Esophagus muscularis mucosa (tissue), 4 donors: ENCODE measurements at places on chromosomes 6 and 20. TPM values are rescaled to one million over a fixed set of nuclear protein-coding genes. Genes with fewer than 3 reads are reported as not detected.

DNA sequence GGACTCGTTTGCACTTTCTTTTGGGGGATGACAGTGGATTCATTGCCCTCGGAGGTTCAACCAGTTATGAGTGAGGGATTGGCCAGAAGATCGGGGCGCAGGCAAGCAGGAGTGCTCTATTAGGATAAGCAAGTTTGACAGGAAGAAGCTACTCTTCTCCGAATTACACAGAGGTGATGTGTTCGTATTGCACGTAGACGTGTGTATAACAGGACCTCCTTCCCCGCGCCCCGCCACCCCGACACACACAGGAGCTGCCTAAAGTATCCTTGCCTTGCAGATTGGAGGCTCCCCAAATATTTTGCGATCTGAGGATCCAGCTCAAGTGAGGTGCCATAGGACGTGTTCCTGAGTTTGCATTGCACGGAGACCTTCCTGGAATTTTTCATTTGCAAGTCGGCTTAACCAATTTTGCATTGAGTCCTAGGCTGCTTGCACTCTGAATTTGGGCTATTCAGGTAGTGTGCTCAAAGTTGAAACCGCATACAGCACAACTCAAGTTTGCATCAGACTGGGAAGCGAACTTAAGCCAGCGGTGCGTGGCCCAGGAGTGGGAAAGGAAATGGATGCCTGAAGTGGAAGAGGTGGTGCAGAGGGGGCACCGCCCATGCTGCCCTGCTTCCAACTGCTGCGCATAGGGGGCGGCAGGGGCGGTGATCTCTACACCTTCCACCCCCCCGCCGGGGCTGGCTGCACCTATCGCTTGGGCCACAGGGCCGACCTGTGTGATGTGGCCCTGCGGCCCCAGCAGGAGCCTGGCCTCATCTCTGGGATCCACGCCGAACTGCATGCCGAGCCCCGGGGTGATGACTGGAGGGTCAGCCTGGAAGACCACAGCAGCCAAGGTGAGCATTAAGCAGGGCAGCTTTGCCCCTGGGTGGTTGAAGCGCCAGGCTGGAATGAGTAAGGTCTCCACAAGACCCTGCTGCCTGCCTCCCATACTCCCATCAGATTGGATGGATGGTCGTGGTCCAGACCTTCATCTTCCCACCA, 770 bp downstream of the TCF19 start:
- DNase-seq = no peak

DNA sequence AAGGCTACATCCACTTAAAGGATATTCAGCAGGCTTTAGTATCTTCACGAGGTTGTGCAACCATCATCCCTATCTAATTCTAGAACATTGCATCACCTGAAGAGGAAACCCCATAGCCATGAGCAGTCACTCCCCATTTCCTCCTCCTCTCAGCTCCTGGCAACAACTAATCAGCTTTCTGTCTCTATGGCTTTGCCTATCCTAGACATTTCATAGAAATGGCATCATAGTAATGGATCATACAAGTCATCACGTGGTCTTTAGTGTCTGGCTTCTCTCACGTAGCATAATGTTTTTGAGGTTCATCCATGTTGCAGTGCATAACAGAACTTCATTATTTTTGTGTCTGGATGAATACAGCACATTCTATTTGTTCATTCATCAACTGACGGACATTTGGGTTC, 20.5 kb downstream of the SNAI1 start:
- DNase-seq = no peak

DNA sequence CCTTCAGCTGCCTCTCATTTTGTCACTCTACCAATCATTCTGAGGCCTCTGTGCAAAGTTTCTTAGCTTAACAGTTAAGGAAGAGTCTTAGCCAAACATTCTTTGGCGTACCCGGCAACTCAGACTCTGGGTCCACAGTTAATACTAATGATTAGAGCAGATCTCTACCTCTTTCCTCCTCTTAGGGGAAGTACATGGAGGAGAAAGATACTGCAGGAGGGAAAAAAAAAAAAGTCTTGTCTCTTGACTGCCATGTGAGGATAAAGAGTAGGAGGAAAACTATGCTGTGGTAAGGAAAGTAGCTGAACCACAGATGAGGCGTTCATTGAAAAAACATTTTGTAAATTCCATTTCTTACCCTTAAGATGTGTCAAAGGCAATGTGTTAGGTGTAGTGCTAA, 44.0 kb upstream of the MARCKS start:
- DNase-seq = no peak

HLA-DOA gene
- 11.5 TPM for total RNA-seq

DNA sequence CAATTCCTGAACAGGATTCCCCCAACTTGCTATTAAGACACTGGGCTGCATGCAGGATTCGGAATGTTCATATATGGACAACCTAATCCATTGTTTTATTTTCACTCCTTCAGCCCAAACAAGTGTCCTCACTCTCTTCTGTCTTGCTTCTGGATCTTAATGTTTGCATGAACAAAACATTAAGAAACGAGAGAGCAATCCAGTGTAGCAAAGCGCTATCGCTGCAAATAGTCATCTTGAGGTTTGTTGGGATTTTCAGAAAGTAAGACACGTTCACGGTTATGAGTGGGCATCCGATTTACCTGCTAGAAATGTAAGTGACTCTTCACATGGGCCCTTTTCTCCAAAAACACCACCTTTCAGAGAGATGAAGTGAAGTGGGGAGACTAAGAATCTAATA, 156.4 kb downstream of the MBOAT1 start:
- DNase-seq = peak; percentile 75

PKIB gene
- total RNA-seq = 1.2 TPM

RBM24 gene
- total RNA-seq = 25.5 TPM

DNA sequence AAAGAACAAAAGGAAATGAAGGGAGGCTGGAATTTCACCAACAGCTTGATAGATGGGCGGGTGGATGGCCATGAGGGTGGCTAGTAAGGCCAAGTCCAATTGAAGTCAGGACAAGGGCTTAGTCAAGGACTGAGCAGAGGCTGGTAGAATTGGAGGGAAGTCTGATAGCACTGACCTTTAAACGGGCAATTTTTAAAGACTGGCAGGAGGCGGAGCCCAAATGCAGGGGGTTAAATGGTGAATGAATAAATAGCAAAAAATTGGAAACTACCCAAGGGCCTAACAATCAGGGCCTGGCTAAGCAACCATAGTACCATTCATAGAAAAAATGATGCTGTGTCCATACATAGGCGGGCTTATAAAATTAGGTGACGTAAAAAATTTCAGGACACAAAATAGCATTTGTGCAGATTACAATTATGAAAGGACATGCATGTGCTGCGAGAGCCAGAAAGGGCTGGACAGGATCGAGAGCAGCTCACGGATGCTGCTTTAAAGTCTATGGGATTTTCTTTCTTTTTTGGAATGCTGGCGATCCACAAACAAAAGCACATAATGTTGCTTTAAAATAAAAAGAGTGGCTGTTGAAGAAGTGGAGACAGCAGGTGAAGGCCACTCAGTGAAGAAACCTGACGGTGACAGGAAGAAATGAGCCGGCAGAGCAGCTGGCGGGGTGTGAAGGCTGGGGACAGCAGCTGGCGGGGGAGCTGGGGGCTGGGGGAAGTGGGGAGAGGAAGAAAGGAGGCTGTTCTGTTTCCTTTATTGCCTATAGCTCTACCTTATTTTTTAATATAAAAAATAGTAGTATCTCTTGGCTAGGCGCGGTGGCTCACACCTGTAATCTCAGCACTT, 42.8 kb upstream of the TAF8 start:
- no peak for DNase-seq

GPX5 gene
- not detected for total RNA-seq

DNA sequence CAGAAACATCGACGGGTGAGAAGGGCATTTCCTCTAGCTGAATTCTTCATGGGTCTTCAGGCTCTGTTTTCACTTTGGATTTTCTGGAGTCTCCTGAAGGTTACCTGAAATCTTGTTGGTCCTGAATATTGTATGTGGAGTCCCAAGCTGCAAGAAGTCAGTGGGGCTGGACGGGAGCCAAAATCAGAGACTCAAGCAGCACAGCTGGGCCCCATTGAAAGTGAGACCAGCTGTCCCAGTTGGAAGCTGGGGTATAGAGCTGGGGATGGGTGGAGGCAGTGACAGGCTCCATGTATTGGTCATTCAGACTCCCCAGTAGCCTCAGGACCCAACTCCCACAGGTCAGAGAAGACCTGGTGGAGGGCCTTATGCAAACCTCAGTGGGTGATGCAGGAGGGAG, 111.3 kb upstream of the MLN start:
- DNase-seq = no peak

DNA sequence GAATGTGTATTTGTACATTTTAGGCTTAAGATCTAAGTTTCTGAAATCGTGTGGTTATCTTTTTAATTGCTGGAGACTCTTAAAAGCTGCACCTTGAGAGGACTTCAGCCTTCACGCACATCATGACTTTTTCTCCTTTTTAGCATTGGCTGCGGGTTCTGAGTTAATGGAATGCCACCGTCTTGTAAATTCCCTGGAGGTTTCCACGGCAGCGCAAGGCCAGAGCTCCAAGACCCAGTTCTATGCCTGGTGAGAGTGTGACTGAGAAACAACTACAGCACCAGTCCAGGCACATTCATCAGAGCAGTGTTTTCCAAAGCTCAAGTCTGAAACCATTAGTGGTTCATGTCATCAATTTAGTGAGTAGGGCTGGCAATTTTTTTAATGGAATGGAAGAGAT, 23.0 kb downstream of the PRR18 start:
- DNase-seq = no peak

C6orf132 gene
- total RNA-seq = 2.1 TPM

DNA sequence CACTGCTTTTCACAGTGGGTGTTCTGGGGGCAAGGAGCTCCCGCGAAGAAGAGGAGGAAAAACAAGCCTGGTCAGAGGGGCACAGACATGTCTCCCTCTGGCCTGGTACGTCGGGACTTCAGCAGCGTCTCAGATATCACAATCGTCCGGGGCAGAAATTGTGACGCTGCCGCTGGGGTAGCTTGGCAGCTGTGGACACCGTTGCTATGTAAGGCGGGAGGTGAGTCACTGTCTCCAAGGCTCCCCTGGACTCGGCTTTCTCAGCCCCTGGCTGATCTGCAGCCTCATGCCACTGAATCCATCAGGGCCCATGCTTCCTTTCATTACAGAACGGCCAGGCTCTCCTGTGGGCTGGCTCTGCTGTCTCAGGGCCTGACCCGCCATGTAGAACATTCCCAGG, 98.7 kb downstream of the SULF2 start:
- DNase-seq = no peak

DNA sequence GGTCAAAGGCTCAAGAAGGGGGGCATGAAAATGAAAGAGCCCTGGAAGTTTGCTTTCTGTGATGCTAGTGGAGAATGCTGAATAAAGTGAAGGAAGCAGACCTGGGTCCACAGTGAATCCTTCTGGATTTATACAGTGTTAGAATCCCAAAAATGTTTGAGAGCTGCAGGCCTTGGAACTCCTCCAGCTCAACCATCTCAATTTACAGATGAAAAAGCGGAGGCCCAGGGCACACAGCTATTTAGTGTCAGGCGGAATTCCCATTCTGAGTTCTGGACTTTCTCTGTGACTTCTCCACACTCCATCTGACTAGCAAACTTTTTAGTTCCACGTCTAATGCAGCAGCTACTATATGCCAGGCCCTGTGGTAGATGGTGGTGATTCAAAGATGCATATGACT, 1.5 kb upstream of the PRSS35 start:
- no peak for DNase-seq

DNA sequence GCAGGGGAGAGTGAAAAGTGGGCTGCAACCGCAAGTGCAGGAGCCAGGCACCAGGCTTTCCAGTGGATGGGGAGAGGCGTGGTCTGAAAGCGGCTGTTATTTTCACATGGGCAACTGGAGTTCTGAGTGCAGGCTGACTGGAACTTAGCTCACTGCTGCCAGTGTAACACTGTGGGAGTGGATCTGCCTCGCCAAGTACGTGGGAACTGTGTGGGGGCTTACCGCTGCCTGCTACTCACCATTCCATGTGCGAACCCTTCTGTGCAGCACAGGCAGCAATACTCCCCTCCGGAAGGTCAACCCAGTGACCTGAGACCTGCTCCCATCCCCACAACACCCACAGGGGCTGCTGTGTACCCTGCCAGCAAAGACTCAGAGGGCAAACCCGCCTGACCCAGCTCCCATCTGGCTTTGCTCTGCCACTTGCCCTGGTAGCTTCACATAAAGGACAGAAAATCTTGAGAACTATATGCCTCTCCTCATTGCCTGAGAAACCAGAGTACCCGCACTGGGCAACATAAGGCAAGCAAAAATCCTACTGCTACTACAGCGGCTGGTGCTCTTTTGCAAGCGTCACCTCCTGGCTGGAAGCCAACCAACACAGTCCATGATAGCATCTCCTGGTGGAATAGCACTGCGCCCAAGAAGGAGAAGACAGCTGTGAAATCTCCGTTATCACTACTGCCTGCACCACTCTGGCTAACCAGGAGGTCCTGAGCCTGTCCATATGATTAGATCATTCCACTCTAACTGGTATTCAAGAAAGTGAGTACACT, 54.4 kb upstream of the SIRPG start:
- peak; percentile 68 for DNase-seq

DNA sequence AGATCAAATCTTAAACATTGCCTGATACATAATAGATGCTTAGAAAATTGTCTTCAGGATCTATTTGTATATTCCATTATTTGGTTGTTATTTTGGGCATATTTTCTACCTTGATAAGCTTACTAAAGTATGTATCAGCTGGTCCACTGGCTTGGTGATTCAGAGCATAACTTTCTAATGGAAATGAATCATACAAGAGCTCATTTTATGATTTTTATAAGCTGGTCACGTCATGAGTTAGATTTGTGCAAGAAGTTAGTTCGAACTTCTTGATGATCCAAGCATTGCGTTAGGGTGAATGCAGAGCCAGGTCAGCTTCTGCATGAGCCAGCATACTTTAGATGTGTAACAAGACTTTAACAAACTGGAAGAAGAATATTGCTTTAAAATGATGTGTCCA, 144.5 kb upstream of the FLRT3 start:
- DNase-seq = no peak

- no peak for DNase-seq
Observed at GRCh38 chr6:68572975-68573374, 62.1 kb upstream of the ADGRB3 start.

DNA sequence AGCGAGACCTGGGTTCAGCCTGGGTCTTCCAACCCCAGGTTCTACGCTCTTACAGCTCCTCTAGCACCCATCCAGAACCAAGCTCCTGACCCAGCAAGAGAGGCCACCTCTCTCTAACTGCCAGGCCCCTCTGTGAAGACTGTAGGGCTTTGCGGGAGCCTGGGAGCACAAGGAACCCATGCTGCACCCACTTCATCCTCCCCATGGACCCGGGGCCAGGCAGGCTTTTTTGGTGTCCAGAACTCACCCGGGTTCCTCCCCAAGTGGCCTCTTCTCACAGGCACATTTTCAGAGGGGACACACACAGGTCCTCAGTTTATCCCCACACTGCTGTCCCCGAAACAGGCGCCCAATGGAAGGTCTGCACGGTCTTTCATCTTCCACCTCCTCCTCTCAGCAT, 145.9 kb downstream of the SYNDIG1 start:
- peak; percentile 80 for DNase-seq

DNA sequence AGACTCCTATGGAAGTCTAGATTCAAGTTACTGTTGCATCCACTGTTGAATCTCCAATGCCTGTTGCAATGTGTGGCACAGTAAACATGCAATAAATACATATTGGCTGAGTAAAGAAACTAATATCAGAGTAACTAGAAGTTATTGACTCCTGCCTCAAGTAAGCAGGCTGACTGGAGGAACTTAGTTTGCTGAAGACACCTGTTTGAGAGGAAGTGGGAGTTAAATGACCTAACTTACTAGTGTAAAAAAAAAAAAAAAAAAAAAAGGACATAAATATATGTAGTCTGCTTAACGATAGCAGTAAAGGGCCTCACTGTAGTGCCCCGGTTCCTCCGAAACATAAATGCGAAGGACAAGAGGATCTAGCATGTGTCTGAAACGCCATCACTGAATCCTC, 249.8 kb upstream of the PRDM1 start:
- DNase-seq = no peak
